ENCODE measurements at places on chromosomes 3 and 15.

GRCh38 chr3:107861422-107861821, 229.4 kb downstream of the CD47 start:
- DNase-seq: no peak

GRCh38 chr15:40770147-40770721, 454 bp downstream of the C15orf62 start:
- no peak for DNase-seq

GRCh38 chr3:18422972-18423371, 2.2 kb downstream of the SATB1 start:
- no peak for DNase-seq

- no peak for DNase-seq
Measured at GRCh38 chr3:31758322-31758965, 222.6 kb downstream of the OSBPL10 start.

GRCh38 chr3:194620196-194620595, 13.0 kb downstream of the TMEM44 start:
- no peak for DNase-seq

- DNase-seq: no peak
Measured at GRCh38 chr3:132703733-132704132, 18.5 kb downstream of the NPHP3 start.

GRCh38 chr15:59105854-59106253, 908 bp downstream of the CCNB2 start:
- no peak for DNase-seq

DNA sequence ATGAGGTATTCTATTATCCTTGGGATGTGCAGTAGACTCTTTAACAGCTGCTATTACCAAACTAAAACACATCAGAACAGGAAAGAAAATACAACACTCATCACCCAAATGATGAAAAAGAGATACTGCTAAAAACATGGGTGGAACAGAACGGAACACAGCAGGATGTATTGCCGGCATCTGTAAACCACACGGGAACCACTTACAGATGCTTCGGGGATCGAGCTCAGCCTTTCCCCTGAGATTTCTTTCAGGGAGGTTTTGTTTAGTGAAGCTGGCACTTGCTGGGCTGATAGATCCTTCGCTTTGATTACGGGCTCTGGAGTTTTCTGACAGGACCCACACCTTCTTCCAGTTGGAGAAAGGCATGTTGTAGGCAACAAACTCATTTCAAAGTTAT, 182.3 kb upstream of the FAM3D start:
- no peak for DNase-seq

DNA sequence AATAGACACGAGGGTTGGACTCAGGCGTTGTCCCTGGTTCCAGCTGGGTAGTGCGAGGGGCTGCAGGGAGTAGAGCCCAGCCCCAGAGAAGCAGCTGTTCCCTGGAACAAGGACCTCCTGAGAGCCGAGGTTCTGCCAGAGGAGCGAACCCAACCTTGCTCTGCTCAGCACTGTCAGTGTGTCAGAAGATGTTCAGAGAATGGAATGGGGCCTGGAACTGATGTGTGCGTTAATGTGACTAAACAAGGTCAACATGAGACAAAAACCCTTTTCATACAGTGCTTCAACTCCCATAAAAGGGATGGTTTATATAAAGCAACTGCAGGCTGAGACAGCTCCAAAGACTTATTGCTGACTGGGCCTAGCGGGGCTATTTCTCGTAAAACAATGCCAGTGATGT, 35.5 kb upstream of the HACD2 start:
- DNase-seq: no peak

Data from stimulated activated CD8-positive, alpha-beta memory T cell treated with anti-CD3 and anti-CD28 coated beads, Interleukin-15, amount 100 ng/mL, for 1 hour (primary cell).